ENCODE measurements at places on chromosomes 6 and 20. TPM values are rescaled to one million over a fixed set of nuclear protein-coding genes. Genes with fewer than 3 reads are reported as not detected.

Gene SLC32A1
- not detected for total RNA-seq

Gene PNPLA1
- not detected for total RNA-seq

Gene HAO1
- not detected for total RNA-seq

Gene ADGB
- total RNA-seq = not detected

Gene ELOVL2
- total RNA-seq = 30.4 TPM

Gene DYNLT2
- 0.61 TPM for total RNA-seq

Gene NKX2-4
- 1.8 TPM for total RNA-seq

Gene RUNX2
- 0.24 TPM for total RNA-seq

DNA sequence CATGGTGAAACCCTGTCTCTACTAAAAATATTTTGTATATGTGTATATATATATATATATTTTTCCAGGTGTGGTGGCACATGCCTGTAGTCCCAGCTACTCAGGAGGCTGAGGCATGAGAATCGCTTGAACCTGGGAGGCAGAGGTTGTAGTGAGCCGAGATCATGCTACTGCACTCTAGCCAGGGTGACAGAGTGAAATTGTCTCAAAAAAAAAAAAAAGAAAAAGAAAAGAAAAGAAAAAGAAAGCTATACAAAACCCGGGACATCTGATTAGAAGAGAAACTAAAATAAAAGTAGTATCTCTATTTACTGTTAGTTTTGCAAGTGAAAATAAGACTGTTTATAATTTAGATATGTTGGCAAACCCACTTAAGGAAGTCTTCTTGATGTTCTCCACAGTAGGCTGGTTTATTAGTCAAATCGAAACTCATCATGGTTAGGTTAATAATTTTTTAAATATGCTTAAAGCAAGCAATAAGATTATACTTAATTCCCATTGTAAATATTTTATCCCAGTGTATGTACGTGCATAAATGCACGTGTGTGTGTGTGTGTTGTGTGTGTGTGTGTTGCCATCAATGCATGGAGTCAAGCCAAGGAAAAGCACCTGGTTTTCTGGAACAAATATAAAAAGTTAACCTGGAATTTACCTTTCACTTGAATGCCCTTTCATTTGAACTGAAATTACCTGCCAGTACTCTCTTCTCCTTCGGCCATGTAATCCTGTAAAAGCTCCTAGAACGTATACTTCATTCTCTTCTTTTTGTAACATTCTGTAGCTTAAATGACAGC lies 7.1 kb downstream of the VNN2 start:
- no peak for DNase-seq

DNA sequence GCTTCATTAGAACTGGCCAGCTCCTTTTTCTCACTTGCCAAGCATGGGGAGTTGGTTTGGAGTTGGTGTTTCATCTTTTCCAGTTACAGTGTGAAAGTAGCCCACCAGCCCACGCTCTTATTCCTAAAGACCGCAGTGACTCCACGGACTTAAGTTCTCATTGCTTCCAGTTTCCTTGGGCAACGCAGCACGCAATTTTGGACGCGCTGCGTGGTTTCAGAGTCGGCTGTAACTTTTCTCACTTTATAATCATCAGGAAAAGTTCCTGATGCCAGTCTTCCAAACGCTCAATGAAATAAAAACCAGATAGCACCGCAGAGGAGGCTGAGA lies 381 bp upstream of the PEX7 start:
- DNase-seq = no peak

DNA sequence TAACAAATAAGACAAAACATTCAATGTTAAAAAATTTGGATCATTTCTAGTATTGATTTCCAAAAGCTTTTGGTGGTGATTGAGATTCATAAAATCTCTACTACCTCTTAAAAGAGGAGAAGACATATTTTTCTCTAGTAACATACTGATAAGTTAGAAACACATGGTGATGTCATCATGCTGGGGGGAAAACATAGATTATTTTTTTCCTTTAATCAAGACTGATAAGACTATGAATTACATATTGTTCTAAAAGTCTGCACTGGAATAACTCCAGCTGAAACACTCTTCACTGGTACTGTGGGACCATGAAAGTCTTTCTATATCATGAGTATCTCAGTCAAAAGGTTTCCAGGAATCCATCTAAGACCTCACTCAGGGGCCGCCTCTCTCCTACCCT lies 515.8 kb downstream of the PRKN start:
- DNase-seq = no peak

DNA sequence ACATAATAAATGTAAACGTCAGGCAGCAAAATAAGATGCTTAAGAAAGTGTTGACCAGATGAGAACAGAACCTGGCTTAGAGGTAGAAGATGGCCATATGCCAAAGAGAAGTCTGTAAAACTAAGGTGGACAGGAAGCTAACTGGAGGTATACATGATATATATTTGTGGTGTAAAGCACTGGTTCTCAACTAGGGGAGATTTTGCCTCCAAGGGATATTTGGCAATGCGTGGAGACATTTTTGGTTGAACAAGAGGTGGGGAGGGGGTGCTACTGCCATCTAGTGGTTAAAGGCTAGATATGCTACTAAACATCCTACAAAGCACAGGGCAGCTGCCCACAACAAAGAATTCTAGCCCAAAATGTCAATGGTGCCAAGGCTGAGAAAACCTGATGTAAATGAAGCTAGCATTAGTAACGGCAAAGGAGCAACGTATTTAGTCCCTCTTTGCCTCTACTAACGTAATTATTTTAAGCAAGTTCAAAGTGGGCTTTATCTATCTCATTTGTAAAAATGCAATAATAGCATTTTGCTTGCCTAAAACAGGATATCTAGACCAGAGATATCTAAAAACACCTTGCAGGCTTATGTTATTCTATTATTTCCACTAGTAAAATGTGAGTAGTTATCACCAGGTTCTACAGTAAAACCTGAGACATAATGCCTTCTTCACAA lies 182.6 kb downstream of the RNGTT start:
- peak; percentile 86 for DNase-seq

DNA sequence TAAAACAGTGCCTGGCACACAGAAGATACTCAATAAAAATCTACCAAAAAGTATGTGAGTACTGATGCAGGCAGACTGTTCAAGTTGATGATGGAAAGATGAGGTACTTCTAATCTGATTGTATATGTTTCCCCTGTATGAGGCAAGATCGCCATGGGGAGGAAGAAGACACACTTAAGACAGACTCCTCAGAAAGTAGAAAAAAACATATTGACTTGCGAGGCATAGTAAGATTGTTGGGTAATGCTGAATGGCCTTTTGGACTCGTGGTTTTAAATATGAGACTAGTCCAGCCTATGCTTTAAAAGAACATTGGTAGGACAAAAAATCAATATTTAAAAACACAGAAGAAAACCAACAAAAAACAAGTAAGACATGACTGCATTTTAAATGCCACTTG lies 72.6 kb downstream of the SHPRH start:
- no peak for DNase-seq

- DNase-seq = peak; percentile 47
These were observed 580 bp downstream of the NXT1 start for GRCh38 chr20:23350904-23351838.

DNA sequence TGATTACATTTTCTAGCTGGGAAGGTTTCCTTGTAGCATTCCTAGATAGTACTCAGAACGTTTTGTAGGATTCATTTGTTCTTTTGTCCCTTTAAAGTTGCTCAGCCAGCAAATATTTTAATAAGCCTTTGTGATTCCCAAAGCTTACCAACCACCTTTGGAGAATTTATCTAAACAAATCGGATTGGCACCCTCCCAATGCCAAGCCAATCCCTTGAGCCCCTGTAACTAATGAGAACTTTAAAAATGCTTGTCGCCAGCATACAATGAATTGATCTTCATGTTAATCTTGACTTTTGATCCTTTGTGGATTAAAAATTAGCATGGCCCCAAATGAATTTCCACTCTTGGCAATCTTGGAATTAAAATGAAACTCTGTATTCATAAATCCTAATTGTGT lies 559.5 kb downstream of the UTRN start:
- DNase-seq = no peak

- no peak for DNase-seq
These were observed 486.5 kb downstream of the RFPL4B start for GRCh38 chr6:112833581-112834131.

GRCh38 chr6:160986851-160987250 lies 4.7 kb upstream of the MAP3K4 start:
- no peak for DNase-seq

DNA sequence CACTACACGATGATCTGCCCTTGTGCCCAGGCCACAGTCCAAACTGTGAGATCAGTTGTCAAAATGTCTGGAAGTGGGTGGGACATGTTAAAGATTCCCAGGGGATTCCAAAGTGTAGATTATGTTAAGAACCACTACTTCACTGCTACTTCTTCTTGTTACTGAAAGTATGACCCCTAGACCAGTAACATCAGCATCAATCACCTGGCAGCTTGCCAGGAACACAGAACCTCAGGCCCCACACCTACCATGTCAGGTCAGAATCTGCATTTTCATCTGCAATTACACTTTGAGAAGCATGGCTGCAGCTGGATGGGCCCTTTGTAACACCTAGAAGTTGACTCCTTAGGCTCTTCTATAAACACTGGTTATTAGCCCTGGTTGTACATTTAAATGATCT lies 36.1 kb downstream of the RFPL4B start:
- no peak for DNase-seq

DNA sequence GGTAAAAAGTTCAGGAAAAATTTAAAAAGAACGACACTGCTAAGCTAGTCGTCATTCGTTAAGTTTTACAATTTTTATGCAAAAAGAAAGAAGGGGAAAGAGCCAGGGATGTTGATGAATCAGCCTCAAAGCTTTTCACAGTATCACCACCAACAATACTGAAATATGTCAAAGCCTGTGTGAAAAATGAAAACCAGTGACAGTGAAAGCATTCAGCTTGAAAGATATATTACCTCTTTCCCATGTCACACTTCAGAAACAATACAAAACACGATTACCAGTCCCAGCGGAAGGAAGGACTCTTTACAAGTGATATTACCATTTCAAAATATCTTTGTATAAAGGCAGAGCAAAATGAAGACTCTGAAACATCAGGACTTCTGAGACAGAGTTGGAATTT lies 489.2 kb downstream of the EPHA7 start:
- DNase-seq = no peak

DNA sequence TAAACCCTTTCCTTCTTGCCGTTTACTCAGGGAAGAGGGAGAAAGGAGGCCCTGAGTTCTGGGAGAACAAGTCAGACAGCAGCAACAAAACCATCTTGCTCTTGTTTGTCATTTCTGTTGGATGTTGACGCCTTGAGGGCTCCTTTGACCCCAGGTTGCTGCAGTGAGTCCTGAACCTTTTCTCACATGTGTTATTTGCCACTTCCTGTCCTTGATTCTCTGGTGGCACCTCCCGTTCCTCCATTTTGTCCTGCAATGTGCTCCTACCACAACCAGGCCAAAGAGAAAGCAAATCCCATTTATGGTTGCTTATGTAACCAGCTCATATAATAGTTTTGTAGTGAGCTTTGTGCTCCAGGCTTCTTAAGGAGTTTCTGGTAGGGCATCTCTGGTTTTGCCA lies 66.6 kb upstream of the ADGRF4 start:
- no peak for DNase-seq

DNA sequence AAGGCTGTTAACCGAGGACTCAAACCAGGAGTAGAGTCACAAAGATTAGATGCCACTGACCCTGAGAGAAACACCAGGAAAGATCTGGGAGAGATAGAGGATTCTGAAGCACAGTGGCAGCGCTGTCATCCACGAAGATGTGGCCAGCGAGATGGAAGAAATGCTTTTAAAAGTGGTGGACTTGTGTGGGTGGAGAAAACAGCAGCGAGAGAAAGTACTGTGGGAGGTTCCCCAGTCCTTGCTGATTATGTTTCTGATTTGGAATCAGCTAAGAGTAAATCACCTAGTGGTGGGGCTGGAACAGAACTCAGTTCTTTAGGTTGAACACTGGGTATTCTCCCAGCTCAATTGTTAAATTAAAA lies 435 bp upstream of the ZNF322 start:
- no peak for DNase-seq

- no peak for DNase-seq
These were observed 2.0 kb upstream of the RNF182 start for GRCh38 chr6:13922750-13923149.

- DNase-seq = no peak
These were observed 50.9 kb downstream of the TNFRSF21 start for GRCh38 chr6:47258724-47259347.

- DNase-seq = peak; percentile 47
These were observed 194.2 kb upstream of the ZNF184 start for GRCh38 chr6:27667016-27667656.

GRCh38 chr20:6956574-6956973 lies 189.1 kb downstream of the BMP2 start:
- no peak for DNase-seq

All from SK-MEL-5 (cell line).